RPMI8226 (cell line): ENCODE measurements at places on chromosomes 5 and 9.

DNA sequence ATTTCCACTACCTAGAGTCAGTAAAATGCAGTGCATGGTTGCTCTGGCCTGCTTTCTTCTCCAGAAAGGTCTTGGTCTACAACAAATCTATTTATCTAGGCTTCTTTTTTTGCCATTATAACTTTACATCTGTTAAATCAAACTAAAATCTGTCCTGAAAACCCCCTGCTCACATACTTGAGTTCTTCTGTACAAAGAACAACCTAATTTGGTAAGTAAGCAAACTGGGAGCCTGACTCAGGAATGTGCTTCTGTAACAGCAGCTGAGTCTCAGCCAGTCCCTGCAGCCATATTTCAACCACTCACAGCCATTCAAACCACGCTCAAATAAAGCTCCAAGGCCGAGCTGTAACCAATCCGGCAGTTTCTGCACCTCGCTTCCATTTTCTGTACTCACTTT, 95.8 kb downstream of the PLPP1 start:
- no peak for DNase-seq

DNA sequence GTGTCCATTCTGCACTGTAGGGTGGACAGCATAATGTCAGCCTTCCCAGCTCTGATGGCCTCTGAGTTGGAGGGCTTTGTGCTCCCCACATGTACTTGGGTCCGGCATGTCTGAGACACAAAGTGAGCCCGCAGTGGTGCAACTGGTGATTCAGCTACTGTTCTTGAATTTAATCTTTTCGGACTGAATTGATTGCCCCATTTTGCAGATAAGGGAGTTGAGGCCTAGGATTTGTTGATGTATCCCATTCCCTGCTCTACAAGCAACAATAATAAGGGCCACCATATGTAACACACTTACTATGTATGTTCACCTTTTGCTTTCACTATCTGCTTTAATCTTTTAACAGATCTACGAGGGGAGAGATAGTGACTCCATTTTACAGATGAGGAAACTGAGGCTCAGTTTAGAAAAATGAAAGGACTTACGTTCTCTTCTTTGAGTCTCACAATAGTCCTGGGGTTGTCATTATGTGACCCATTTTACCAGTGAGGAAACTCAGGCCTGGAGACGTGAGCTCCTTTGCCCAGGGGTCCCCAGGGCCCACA, 4.5 kb downstream of the GSN start:
- DNase-seq = no peak

GRCh38 chr5:145990170-145990569, 53.8 kb downstream of the SH3RF2 start:
- no peak for DNase-seq

DNA sequence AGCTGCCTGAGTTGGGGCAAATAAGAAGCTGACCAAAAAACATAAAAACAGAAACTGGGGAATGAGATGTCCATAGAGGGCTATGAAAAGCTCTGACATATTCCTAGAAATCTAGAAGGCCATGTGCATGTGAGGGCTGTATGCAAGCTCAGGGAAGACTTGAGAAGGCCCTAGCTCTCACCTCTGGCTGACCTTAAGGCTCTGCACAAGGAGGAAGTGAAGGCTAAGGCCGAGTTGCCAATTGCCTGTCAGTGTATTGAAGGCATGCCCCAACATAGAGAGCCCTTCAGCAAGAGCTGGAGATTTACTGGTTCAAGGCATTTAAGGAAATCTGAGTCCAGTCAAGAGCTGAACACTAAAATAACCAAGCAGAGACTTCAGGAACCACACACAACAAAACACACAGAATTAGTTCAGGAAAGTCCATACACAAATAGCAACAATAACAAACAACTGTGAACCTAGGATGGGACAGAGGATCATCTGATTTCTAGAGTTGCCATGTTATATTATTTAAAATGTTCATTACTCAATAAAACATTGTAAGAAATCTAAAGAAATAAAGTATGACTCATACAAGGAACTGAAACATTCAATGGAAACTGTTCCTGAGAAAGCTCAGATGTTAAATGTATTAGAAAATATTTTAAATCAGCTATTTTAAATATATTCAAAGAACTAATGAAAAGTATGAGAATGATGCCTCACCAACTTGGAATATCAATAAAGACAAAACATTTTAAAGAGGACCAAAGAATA, 161.8 kb downstream of the AUH start:
- DNase-seq = peak; percentile 43

GRCh38 chr9:81906671-81907070, 21.6 kb upstream of the SPATA31D4 start:
- no peak for DNase-seq

GRCh38 chr5:163505368-163506094, at the start of gene MAT2B:
TSS of gene MAT2B (plus strand) at chr5:163505619. CDS start at chr5:163505687, 68 bp downstream.
- DNase-seq = peak; percentile 97

GRCh38 chr9:91060520-91061343, 259.1 kb downstream of the SYK start:
- DNase-seq = no peak

DNA sequence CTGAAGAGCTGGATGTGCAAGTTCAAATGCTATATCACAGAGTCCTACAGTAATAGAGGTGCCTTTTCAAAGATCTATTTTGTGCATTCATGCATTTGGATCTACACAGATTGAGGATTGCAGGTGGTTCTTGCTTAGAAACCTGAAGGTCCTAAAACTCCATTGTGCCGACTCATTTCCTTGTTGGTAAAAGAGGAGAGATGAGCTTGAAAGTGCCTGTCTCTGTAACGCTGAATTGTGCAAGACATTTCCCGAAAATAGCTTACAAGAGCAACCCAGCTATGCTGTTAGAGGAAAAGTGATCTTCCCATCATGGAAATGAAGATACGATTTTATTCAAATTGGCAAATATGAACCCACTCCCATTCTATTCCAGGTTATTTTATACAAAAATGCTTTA, 110.7 kb upstream of the CXCL14 start:
- DNase-seq = no peak

DNA sequence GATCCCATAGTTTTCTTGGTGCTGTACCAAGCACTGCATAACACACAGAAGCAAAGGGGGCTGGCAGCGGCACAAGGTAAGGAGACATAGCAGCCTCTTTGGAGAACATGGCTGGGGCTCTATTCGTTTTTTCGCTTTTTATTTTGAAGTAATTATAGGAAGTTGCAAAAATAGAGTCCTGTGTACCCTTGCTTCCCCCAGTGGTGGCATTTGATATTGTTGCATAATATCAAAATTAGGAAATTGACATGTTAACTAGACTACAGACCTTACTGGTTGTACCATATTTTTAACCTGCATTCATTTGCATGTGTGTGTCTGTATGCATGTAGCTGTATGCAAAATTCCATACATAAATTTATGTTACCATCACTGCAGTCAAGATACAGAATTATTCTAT, 6.6 kb upstream of the UBQLN1 start:
- peak; percentile 20 for DNase-seq

DNA sequence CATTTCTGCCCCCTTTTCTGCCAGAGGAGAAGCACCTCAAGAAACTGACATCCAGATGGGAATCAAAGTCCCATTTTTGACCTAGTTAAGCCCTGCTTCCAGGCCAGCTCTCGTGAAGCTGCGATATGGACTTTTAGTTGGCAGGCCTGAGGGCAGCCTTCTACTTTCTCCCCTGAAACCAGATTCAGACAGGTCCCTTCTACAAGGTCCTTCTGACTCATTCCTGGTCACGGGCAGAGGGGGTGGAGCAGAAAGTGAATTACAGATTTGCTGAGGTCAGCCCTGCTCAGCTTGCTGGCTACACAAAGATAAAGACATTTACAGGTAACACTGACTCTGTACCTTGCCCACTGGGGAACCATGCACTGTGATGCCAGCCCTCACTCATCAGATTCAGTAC, 52.8 kb upstream of the TUT7 start:
- DNase-seq = peak; percentile 18

GRCh38 chr9:111970827-111971226, 74.2 kb downstream of the UGCG start:
- DNase-seq = no peak

DNA sequence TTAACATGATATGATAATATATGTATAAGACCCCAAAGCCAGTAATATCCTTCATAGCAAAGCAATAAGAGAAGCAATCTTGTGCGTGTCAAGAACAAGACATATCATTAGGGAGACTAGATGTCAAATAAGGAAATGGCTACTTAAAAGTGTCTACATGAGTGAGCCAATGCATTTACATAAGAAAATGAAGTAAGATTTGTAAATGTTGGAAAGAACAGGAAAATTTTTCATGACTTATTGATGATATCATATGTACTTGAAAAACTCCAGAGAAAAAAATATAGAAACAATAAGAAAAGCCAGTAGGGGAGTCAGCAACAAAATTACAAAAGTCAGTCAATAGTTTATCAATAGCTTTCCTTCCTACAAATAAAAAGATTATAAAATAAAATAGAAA, 13.8 kb upstream of the MCTP1 start:
- DNase-seq = no peak
